Fibroblast of lung (primary cell): ENCODE measurements at places on chromosomes 12 and 14. TPM values are rescaled to one million over a fixed set of nuclear protein-coding genes. Genes with fewer than 3 reads are reported as not detected.

GRCh38 chr14:102870994-102871831 lies 51.2 kb upstream of the AMN start:
- peaks cover 2% of the 10 kb centered on the region for H3K36me3 ChIP-seq
- H3K4me3 ChIP-seq = no peak overlapping the region
- H3K27ac ChIP-seq = no peak overlapping the region

- no peaks in the 10 kb centered on the region for H3K36me3 ChIP-seq
- H3K27me3 ChIP-seq = no peaks in the 10 kb centered on the region
- no peaks in the 10 kb centered on the region for H3K4me1 ChIP-seq
Observed at GRCh38 chr14:53807542-53807941, 149.1 kb downstream of the BMP4 start.

- H3K36me3 ChIP-seq = no peaks in the 10 kb centered on the region
- no peak overlapping the region for H3K4me3 ChIP-seq
- H3K27ac ChIP-seq = no peak overlapping the region
- no peak for DNase-seq
- no peaks in the 10 kb centered on the region for H3K4me1 ChIP-seq
Observed at GRCh38 chr14:100584056-100585031, 2.9 kb downstream of the BEGAIN start.

MYL6 gene
- 1,163 and 1,517 TPM in 2 replicates for total RNA-seq

MDP1 gene
- 13.6 and 22.1 TPM in 2 replicates for total RNA-seq

PLXNC1 gene
- 49.6 and 86.9 TPM in 2 replicates for total RNA-seq
